Fibroblast of skin of left quadriceps (primary cell): ENCODE measurements at places on chromosomes 2 and 18.

- peak; percentile 20 for DNase-seq
Measured at GRCh38 chr2:141641462-141641861, 489.4 kb downstream of the LRP1B start.

DNA sequence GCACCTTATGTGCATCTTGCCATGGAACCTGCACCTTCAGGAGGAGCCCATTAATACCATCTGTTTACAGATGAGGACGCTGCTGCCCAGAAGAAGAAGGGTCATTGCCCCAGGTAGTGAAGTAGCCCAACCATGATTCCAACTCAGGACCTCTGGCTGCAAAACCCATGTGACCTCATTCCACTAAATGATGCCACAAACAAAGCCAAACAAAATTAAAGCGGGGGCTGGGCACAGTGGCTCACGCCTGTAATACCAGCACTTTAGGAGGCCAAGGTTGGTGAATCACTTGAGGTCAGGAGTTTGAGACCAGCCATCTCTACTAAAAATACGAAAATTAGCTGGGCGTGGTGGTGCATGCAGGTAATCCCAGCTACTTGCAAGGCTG, 202.1 kb downstream of the EIPR1 start:
- DNase-seq: no peak

DNA sequence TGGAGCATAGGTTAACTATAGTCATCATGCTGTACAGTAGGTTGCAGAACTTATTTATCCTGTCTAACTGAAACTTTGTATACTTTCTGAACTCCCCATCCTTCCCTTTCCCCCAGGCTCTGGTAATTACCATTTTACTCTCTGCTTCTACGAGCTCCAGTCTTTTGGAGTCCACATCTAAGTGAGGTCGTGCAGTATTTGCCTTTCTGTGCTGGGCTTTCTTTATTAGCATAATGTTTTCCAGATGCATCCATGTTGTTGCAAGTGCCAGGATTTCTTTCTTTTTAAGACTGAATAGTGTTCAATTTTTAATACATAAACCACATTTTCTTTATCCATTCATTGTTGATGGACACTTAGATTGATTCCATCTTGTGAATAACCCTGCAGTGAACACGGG, 464.1 kb downstream of the TGIF1 start:
- no peak for DNase-seq

- DNase-seq: no peak
Measured at GRCh38 chr2:154914561-154914960, 216.1 kb downstream of the KCNJ3 start.

DNA sequence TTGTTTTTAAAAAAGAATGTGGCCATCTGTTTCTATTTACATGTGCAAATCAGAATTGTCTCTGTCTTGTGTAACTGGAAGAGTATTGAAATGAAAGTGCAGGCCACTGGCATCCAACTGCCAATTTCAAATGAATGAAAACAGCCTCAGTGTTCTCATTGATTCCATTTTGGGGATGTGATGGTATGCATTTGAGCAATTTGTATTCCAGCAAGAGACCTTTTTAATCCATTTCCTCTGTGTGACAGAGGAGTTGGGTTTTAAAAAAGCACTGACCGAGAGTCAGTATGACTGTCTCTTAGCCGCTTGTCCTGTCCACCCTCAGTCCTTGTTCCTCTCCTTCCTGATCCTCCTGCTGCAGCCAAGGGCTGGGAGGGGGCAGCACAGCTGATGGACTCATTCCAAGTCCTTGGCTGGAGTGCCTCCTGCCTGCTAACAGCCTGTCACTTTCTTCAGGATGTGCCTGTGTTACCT, 50.0 kb downstream of the ASAP2 start:
- peak; percentile 39 for DNase-seq

GRCh38 chr2:196967116-196967515, 40.6 kb upstream of the PGAP1 start:
- peak; percentile 40 for DNase-seq

DNA sequence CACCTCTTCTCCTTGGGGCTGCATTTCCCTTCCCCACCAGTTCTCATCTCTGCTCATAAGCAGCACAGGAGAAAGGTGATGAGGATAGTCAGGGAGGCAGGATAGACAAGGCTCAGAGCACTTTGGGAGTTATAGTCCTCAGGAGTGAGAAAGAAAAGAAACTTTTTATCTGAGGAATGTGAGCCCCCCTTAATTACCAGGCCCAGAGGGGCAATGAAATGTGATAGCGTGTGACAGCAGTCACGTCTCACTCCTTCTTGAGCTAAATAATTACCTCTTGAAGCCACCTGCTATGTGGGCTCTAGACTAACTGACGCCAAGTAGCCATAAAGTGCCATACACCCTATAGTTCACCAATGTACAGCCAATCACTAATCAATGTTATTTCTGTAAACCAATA, 105.8 kb downstream of the SPP2 start:
- DNase-seq: no peak

DNA sequence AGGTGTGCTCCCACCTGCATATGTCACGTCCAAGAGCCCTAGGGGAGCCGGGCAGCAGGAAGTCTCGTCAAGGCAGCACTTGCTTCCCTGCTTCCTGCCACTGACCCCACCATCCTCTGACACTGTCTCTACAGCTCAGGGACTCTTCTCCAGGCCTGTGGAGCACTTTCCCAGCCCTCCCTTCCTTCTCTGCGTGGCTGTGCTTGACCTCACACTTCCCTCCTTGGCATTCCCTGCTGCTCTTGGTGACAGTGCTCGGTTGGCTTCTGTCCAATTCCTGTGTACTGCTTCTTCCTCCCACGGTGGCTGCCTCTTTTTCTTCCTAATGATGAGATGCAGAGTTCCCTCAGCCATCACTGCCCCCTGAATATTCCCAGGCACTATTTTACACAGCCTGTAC, 2.8 kb downstream of the CIDEA start:
- DNase-seq: no peak

DNA sequence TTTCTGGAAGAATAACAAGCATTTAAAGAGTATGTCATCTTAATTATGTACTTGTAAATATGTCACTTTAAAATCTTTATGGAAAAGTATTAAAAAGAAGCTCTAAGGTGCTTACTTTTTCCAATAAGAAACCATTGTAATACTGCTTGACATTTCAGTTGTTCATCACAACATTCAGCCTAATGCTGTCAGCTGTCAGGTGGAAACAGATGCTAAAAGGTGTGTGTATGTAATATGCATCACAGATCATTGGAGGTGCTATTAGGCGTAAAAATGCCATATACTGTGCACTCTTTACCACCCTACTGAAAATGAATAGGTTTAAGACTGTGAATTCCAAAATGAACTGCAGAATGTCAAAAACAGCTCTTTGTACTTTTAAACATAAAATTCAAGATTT, 40.3 kb downstream of the METTL8 start:
- no peak for DNase-seq
